ENCODE measurements at places on chromosomes 7 and 10. TPM values are rescaled to one million over a fixed set of nuclear protein-coding genes. Genes with fewer than 3 reads are reported as not detected.

Gene TMEM236
- 0.14 TPM for total RNA-seq

Gene CFAP43
- 0.24 TPM for total RNA-seq

Gene OR2A42
- total RNA-seq: not detected

Gene FAM20C
- 10.0 TPM for total RNA-seq

Gene BHLHA15
- 0.57 TPM for total RNA-seq

Gene CALCR
- total RNA-seq: 5.4 TPM
